AML-193 (cell line): ENCODE measurements at places on chromosomes 11 and 22.
A peak's percentile ranks its signal among the peaks of the same experiment; 100 is the strongest.

- peak; percentile 38 for DNase-seq
Measured at GRCh38 chr22:38831166-38831945, 12.5 kb downstream of the NPTXR start.

- DNase-seq, result no peak
Measured at GRCh38 chr11:81570669-81571068, 1163.0 kb downstream of the FAM181B start.

DNA sequence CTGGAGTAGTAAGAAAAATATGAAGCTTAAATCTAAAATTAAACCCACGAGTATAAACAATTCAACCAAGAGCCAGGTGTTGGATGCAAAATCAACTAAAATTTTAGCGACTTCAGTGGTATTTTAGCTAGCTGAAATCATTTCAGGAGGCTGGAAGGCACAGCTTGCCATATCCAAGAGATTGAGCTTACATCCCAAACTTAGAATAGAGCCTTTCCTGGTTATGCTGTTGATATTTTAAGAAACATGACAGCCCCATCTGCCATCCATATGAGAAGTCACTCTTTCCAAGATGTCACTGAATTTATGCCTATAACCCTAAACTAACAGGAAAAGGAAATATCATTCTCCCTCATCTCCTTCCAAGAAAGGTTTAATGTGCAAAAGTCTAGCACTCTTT is 334.0 kb downstream of the KCNA4 start:
- DNase-seq, result no peak

DNA sequence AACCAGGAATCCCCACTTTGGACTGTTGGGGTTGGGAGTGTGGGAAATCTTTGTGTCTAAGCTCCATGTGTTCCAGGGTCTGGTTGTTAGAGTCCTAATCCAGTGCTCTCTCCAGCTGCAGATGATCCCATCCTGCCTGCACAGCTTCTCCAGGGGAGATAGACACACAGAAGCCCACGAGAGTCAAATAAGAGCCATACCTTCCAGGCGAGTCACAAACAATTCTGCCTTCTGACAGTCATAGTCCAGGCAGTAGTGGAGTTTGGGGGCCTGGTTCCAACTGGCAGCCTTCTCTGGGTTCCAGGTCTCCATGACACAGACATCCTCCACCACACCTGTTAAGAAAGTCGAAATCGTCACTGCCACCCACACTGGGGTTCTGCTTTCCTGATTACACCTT is 32.1 kb downstream of the SYT13 start:
- DNase-seq, result no peak

GRCh38 chr11:69058511-69059270 is 10.0 kb downstream of the TPCN2 start:
- DNase-seq, result no peak

DNA sequence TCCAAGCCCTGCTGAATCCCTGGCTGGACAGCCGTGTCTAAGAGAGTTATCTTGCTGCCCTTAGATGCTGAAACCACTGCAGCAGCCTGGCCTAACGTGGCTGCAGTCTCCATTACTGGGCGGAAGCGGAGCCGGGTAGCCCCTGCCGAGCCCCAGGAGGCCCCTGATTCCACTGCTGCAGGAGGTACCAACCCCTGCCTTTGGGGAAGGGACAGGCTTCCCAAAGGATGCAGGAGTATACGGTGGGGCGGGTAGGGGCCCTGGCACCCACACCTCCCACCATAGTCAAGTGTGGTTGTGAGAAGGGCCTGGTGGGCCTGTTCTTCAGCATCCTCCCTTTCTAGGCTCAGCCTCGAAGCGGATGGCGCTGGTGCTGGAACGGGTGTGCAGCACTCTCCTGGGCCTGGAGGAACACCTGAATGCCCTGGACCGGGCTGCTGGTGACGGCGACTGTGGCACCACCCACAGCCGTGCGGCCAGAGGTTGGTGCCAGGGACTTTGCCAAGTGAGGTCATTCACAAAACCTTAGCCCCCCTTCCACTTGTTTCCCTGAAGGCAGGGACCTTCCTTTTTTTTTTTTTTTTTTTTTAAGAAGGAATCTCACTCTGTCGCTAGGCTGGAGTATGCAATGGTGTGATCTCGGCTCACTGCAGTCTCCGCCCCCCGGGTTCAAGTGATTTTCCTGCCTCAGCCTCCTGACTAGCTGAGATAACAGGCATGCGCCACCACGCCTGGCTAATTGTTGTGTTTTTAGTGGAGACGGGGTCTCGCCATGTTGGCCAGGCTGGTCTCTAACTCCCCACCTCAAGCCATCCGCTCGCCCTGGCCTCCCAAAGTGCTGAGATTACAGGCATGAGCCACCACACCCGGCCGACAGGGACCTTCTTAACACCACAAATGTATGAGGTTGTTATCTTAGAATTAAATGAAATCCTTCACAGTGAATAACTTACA is 11.0 kb downstream of the TKFC start:
- DNase-seq, result no peak

DNA sequence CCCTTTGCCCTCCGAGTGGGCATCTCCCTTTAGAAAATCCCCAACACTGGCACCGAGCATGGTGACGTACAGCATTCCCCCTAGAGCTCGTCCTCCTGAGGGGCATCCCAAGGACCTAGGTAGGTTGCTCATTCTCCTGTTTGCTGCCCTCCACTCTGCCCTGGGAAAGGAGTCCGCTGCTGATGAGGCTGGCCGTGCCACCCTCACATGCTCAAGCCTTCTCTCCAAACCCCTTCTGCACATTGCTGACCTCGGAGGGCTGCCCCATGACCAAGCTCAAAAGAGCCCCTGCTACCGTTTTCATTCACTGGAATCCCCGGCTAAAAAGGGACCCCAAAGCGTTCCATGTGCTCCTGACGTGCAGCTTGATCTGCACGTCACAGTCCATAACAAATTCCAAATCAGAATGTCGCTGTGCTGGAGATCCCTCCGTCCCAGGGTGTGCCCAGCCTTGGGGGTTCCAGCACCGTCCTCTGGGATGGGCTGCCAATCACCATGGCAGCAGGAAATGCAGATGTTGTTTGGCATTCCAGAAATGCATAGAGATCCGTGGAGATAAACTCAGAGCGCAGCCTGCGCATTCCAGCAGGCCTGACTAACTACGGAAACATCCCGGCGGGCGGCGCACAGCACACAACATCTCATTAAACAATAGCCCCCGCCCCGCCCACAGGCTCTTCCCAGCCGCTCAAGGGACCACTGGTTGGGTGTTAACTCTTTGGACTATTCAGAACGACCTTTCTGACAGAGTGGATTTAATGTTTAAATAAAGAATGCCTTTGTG is 26.3 kb upstream of the GNB1L start:
- DNase-seq, result no peak

- no peak for DNase-seq
Measured at GRCh38 chr11:383431-383830, 10.6 kb upstream of the PKP3 start.

DNA sequence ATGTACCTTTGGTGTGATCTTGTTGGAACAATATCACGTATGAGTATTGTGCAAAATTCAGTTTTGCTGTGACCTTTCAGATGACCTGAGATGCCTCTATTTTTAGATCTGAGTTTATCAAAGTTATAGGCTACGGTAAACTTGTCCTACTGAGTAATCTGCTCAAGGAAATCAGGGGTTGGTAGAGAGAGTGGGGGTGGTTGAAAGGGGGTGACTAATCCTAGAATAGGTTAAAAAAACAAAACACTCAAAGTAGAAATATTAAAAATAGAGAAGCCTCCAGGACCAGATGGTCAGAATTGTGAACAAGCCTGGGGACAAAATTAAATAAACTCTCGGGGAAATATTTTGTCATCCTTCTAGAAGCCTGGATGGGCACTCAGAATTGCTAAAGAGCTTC is 59.9 kb upstream of the C11orf87 start:
- no peak for DNase-seq

DNA sequence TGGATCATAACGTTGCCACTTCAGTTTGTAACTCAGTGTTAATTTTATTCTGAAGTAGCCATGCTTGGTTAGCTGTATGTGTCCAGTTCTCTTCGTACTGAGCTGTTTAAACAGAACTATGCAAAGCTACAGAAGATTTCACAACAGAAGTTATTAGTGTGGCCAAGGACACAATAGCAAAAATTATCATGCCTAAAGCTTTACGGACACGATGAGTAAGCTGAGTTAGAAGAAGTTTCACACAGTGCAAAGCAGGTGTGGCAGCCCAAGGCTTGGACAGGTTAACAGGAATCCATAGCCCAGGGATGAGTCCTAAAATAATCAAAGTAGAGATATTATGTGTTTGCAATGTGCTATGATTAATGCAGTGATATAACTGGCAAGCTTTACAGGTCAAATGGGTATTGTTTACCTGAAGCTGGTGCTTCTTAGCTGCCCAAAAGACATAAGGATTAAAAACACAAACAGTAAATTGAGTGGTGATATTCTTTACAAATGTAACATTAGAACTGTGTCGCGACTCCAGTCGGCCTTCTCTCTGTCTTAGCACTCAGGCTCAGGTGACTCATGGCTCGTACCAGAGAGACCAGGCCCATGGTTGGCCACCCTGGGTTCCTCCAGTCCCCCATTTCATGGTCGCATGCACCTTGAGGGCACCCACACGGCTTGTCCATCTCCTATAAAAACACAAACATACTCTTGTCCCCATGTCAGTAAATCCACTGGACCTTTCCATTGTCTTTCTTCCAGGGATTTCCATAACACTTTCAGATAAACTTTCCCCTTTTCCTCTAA is 35.5 kb upstream of the NCAM1 start:
- DNase-seq, result no peak

GRCh38 chr11:101211407-101211975 is 81.9 kb upstream of the PGR start:
- DNase-seq, result no peak

DNA sequence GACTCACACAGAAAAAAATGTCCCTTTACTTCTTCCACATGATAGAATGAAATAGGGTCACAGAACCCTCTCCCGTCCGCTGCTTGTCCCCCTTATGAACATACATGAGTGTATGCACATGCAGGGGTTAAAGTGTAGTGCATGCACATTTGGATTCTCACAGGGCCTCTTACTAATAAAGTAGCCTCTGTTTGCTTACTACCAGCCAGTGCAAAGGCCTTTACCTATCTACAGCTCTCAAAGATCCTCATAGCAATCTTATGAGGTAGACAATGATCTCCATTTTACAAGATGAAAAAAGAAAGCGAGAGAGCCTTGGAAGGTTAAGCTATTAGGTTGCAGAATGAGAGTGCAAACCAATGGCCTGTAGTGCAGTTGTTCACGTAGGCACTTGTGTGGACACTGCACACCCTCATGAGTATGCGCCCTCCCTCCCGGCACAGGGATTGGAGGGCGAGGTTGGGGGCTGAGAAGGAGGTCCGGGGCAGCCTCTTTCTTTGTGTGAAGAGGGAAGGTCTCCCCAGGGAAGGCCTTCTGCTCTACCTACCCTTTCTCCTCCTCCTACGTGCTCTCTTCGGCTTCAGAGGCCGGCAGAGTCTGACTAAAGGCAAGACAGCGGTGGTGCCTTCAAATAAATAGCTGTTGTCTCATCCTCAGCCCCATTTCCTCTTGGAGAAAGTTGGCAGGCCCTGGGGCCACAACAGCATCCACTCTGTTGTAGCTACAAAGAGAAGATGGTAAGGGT is 91.3 kb downstream of the CEP164 start:
- no peak for DNase-seq

GRCh38 chr22:49179886-49180682 is 647.6 kb downstream of the BRD1 start:
- DNase-seq, result no peak

- no peak for DNase-seq
Measured at GRCh38 chr11:75721852-75722668, 4.4 kb downstream of the MOGAT2 start.

GRCh38 chr11:121321614-121322243 is 29.2 kb downstream of the SC5D start:
- DNase-seq, result peak; percentile 57

- DNase-seq, result peak; percentile 22
Measured at GRCh38 chr22:42863349-42863961, 6.4 kb upstream of the ARFGAP3 start.

- DNase-seq, result no peak
Measured at GRCh38 chr11:94544646-94545263, 1.0 kb downstream of the FUT4 start.

DNA sequence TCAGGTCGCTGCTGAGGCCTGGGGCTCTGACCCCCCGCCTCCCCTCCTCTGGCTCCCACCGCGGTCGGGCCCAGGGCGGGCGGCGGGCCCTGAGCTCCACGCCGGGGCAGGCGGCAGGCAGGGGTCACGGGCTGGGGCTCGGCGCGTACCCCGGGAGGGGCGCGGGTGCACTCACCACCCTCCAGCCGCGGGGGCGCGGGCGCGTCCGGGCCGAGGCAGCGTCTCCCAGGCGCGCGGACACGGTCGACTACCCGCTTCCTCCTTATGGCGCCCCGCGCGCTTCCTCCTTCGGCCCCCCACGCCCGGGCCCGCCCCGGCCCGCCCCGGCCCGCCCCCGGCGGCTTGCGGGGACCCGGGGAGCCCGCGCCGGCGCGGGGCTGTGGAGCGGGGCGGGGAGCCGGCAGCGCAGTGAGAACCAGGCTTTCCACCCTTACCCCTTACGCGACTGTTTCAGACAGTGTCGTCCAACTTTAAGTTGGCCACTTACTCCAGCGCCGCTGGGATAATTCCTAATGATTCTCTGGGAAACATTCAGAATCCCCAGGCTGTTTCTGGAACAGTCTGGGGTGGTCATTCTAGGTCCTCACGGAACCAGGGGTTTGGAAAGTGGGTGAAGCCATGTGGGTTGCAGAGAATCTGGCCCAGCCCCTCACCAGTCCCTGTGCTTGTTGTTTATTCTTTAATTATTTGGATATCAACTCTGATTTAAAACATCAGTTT is at the start of gene BID:
Gene BID (minus strand): TSS at position 264 of the 720 bp plus-strand sequence. CDS start 24,353 bp downstream, outside the sequence.
- peak; percentile 22 for DNase-seq

DNA sequence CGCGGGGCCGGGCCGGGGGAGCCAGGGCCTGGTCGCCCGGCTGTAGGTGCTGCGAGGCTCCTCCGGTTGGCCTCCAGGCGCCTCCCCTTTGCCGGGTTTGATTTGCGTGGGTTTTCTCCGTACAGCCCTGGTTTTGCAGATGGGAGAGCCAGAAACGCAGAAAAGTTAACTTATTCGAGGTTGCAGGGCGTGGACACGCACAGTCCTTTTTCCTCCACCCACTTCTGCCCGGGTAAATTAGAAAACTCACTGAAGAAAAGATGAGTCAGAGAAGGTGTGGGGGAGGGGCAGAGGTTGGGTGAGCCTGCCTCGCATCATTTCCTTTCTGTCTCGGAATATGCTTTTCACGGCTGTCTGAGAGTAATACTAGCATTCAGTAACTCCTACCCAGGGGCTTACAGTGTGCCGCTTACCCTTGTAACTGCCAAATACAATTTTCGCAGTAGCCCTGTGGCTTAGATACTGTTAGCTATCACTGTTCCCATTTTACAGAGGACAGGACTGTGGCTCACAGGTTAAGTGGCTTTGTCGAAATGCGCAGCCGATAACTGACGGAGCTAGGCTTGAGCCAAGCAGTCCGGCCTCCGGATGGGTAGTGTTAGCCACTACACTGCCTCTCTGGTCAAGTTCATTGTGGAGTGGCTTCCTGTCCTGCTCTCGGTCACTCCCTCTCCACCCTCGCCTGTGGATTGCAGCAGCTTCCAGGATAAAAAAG is 812 bp downstream of the FADD start:
- peak; percentile 46 for DNase-seq

GRCh38 chr11:35474688-35475087 is 50.7 kb downstream of the PAMR1 start:
- no peak for DNase-seq
